ENCODE measurements at places on chromosomes 7 and 10.

GRCh38 chr7:13293264-13294002 lies 606.0 kb downstream of the ARL4A start:
- no peak for DNase-seq

- no peak for DNase-seq
Observed at GRCh38 chr10:127175357-127176110, 20.9 kb downstream of the INSYN2A start.

DNA sequence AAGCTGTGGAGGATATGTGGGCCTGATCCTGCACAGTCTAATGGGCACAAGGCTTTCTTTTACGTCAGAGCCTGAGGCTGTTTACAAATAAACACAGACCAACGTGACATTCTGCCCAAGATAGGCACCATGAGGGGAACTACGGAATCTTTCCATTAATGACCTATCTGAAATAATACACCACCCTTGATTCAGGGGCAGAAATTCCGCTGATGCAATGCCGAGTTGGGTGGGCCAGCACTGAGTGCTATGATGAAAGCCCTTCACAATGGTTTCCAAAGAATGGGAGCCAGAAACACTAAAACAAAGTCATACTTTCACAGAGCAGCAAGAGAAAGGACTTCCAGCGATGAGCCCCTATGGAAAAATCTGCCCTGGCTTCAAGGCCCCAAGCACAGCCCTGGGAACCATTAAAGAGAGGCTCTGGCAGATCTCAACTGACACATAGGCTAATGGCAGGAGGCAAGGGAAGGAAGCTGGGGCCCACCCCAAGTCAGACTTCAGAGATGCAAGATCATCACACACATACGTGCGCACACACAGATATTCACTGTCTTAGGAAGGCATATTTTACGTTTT lies 72.2 kb upstream of the DLX6 start:
- no peak for DNase-seq

DNA sequence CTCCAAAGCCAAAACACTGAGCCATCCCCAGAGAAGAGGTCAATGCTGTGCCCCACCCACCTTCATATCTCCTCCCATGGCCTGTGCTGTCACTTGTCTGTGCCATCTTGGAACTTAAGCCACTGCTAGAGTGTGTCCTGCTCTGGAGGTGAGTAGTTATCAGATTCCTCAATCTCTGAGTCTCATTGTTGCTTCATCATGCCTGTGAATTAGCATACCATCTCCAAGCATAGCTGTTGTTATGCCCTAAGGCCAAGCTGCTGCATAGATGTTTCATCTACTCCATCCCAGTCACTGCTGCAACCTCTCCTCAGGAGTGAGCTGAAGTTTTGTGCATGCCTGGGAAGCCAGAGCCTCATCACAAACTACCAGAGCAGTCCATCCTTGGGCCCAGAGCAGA lies 349.0 kb downstream of the ZWINT start:
- DNase-seq: no peak

- no peak for DNase-seq
Observed at GRCh38 chr10:35270100-35270499, 66.2 kb upstream of the CCNY start.

DNA sequence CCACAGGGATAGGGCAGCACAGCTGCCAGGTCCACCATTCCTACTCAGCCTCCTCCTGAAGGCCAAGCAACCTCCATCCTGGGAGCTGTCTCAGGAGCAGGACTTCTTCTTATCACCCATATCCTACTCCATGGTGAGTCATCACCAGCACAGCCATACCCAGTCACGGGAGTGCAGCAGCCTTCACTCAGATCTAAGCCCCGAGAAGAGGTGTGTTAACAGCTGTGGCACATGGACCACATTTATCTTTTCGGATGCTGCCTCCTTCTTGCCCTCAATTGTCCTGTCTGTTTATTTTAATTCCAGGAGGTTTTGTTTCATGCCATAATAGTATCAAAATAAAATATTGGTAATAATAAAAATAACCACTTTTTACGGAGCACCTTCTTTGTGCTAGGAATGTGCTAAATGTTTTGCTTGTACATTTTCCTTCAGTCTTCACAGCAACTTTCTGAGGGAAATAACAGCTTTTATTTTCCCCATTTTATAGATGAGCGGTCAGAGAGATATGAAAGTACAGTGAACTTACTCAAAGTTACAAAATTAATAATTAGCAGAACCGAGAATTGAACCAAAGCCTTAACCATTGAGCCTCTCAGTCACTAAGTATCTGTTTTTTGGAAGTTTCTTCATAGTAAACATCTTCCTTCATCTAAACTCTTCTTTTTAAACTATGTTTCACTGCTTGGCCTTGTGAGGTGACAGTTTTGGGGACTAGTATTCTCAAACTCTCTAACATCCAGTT lies 2.5 kb upstream of the KEL start:
- DNase-seq: no peak

DNA sequence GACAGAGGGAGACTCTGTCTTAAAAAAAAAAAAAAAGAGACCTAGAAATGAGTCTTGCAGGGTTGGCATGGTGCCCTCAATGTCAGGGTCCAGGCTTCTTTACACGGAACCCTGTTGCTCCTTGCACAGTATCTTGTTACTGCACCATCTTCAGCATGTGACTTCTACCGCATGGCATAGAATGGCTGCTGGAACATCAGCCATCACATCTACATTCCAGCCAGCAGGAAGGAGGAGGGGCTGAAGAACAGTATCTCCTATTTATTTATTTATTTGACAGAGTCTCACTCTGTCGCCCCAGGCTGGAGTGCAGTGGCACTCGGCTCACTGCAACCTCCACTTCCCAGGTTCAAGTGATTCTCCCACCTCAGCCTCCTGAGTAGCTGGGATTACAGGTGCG lies 3.7 kb upstream of the ACHE start:
- no peak for DNase-seq
